ENCODE measurements at places on chromosomes 4 and X.

GRCh38 chrX:41122664-41123257 lies 37.5 kb downstream of the USP9X start:
- H3K27me3 ChIP-seq = no peaks in the 10 kb centered on the region
- peaks cover 11% of the 10 kb centered on the region for H3K36me3 ChIP-seq
- no peak overlapping the region for H3K4me3 ChIP-seq
- H3K27ac ChIP-seq = no peak overlapping the region
- H3K4me1 ChIP-seq = peaks cover 47% of the 10 kb centered on the region

GRCh38 chr4:68717999-68718398 lies 47.5 kb upstream of the UGT2B15 start:
- H3K27ac ChIP-seq = no peak overlapping the region
- no peaks in the 10 kb centered on the region for H3K36me3 ChIP-seq
- H3K27me3 ChIP-seq = no peaks in the 10 kb centered on the region
- DNase-seq = no peak
- no peak overlapping the region for H3K4me3 ChIP-seq

GRCh38 chr4:122212880-122213279 lies 60.7 kb downstream of the BLTP1 start:
- H3K4me3 ChIP-seq = no peak overlapping the region
- no peak overlapping the region for H3K27ac ChIP-seq
- H3K27me3 ChIP-seq = no peaks in the 10 kb centered on the region
- H3K4me1 ChIP-seq = peaks cover 2% of the 10 kb centered on the region

GRCh38 chrX:115233497-115234455 lies at the start of gene LRCH2:
Gene LRCH2, minus strand, starts transcription at chrX:115234096. Its CDS starts 55 bp downstream, at chrX:115234041.
- no peak within 1 kb of the TSS for H3K4me3 ChIP-seq
- H3K4me1 ChIP-seq = no peaks in the 10 kb centered on the region
- H3K27me3 ChIP-seq = peaks cover 12% of the 10 kb centered on the region

DNA sequence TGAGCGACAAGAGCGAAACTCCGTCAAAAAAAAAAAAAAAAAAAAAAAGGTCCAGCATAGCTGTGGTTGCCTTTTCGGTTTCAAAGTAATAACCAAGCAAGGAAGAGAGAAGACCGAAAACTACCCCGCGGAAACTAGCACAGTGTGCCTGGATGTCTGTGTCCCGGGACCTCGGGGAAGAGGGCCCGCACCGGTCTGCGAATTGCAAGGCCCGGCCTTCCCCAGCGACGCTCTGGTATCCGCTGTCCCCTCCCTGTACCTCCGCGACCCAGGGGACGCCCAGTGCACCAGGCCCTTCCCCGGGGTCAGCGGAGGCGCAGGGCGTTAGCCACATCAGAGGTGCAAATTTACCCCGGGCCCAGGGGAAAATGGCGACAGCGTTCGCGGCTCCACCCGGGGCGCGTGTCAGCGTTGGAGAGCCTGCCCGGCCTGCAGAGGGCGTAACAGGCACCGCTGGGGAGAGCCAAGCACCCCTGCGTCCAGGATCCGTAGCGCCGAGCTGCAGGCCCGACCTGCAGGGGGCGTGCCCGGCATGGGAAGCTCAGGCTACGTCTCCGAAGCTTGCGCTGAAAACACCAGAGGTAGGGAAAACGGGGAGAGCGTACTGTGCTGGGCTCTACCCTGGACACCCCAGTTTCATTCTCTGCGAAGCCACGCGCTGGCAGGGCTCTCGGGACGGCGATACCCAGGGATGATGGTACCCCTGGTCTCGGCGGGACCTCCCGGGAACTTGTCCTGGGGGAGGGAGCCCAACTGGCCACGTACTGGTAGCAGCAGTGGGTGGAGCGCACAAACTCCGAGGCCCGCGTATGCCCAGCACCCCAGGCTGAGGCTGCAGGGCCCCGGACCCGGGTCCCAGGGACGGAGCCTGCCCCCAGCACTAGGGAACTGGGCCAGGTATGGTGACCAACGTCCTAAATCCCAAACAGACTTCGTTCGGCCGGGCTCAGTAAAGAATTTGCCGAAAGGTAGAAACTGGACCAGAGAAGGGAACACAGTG lies 16.2 kb downstream of the NKX6-1 start:
- H3K36me3 ChIP-seq = peaks cover 4% of the 10 kb centered on the region
- no peak for DNase-seq
- peaks cover 7% of the 10 kb centered on the region for H3K4me1 ChIP-seq
- H3K4me3 ChIP-seq = no peak overlapping the region

DNA sequence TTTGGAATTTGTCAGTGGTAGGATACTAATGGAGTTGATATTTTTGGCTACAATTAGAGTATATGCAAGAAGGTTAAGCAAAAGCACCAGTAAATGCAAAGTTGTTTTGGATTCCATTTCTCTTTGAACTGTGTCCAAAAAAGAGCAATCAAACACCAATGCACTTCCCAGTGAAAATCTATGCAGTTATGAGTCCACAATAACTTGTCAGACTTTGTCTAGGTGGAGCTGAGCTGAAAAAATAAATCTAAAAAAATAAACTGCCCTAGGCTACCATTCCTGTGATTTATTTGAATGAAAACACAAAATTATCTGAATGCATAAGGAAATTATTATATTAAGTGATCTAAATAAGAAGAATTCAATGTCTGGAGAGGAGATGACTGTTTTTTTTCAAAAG lies 37.0 kb upstream of the AREG start:
- H3K27me3 ChIP-seq = no peaks in the 10 kb centered on the region
- DNase-seq = no peak
- no peak overlapping the region for H3K27ac ChIP-seq
- no peaks in the 10 kb centered on the region for H3K4me1 ChIP-seq
- H3K36me3 ChIP-seq = no peaks in the 10 kb centered on the region
- H3K4me3 ChIP-seq = no peak overlapping the region

GRCh38 chr4:185672151-185672550 lies 136.8 kb upstream of the PDLIM3 start:
- peaks cover 2% of the 10 kb centered on the region for H3K4me1 ChIP-seq
- H3K4me3 ChIP-seq = no peak overlapping the region

DNA sequence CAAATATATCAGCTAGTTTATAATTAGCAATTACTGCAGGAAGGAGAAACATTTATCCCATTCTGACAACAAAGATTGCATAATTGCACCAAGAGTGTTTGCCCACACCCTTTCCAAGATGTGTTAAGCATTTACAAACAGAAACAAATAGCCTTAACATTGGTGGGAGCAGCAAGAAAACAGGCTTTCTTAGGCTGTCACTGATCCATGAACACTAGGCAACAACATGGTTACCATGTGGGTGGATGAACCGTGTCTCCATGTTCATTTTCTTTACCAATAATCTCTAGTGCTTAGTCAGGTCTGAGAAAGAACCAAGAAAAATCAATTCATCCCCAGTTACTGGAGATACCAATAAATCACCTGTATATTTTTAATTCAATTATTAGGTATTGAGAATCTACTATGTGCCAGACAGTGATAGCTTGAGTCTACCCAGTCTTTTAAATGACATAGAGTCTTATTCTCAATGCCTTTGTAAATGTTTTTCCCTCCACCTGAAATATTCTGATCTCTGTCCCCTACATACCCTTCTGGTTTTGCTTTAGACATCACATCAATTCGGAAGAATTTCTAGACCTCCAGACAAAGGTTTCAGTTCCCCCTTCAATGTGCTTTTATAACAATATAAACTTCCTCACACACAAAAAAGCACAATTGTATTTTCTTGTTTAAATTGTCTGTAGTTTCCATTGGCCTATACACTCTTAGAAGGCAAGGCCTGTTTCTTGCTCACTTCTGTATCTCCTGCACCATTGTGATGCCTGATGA lies 286.6 kb downstream of the PPP1R2C start:
- H3K4me1 ChIP-seq = no peaks in the 10 kb centered on the region
- no peak overlapping the region for H3K4me3 ChIP-seq
- DNase-seq = no peak
- H3K36me3 ChIP-seq = no peaks in the 10 kb centered on the region
- no peak overlapping the region for H3K27ac ChIP-seq

- H3K27ac ChIP-seq = no peak overlapping the region
- H3K4me3 ChIP-seq = no peak overlapping the region
- H3K36me3 ChIP-seq = peaks cover 5% of the 10 kb centered on the region
- H3K4me1 ChIP-seq = peaks cover 5% of the 10 kb centered on the region
These were observed 83.0 kb downstream of the FAM193A start for GRCh38 chr4:2619459-2619858.

DNA sequence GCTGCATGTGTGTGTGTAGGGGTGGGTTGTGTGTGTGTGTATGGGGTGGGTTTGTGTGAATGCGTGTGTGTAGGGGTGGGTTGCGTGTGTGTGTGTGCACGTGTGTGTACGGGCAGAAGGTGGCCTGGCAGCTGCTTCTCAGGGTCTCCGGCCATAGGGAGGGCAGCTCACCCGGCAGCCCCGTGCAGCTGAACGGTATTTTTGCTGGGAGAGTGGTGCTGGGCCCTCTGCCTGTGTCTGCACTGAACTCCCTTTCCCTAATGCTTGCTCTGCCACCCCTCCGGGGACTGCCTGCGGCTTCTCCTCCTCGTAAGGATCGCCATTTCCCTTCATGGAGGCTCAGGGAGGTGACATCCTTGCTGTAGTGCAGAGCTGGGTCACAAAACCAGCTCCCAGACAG lies 30.2 kb downstream of the WFS1 start:
- no peaks in the 10 kb centered on the region for H3K36me3 ChIP-seq
- H3K4me1 ChIP-seq = peaks cover 2% of the 10 kb centered on the region
- H3K27ac ChIP-seq = no peak overlapping the region
- no peak overlapping the region for H3K4me3 ChIP-seq
- no peaks in the 10 kb centered on the region for H3K27me3 ChIP-seq
- no peak for DNase-seq

All from activated CD8-positive, alpha-beta memory T cell treated with anti-CD3 and anti-CD28 coated beads, Interleukin-2, amount 10 ng/mL, durations not matched to agents 7 days and 5 days (primary cell).